Fibroblast of mammary gland (primary cell): ENCODE measurements at places on chromosomes 2 and 18.

- DNase-seq, result peak; percentile 44
Observed at GRCh38 chr2:160493227-160494028, at the start of gene RBMS1. RBMS1 (minus strand) TSS chr2:160493807; CDS start chr2:160493363, 444 bp downstream.

DNA sequence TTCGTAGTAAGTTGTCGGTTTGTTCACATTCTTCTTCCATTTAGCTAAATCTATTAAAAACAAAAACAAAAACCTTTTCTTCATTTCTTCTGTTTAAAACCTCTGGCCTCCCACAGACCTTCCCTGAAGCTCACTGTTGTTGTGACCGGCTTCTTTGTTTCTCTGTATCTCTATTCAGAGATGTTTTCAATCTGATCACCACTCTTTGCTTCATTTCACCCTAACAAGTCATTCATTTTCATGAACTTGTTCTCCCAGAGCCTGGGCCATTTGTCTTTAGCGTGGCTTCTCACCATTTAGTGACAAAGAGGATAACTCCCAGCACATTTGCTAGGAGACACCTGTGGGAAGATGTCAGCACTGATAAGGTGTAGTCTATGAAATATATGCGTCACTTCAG lies 794.2 kb downstream of the ERBB4 start:
- no peak for DNase-seq

DNA sequence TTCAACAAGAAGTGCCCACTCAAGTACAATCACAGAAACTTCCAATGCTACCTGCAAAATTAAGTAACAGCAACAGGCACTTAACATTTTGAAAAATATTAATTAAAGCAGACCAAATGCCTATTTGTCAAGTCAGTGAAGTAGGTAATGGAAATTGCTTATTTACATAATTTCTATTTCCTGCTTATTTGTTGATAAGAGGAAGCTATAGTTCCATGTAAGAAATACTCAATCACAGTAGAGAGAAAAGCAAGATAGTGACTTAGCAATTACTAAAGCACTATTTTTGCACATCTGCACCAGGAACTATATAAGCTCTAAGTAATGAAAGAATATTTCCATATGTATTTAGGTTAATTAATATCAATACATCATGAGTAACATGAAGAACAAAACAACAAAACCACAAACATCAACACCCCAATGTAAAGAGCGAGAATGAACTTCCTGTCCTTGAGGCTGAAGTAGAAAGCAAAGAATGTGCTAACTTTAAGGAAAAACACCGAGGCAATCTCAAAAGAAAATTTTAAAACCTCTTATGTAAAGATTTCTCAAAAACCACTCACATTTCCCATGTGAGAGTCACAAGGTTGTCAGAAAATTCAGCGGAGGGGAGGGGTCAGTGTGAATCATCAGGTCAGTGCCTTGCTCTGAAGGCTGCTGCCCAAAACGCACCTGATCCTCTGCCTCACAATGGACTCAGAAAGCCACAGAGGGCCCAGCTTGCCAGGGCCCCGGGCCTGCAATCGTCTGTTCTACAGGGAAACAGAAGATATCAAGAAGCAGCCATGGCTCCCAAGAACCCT lies 12.5 kb downstream of the NPC1 start:
- peak; percentile 89 for DNase-seq

- DNase-seq, result no peak
Observed at GRCh38 chr18:25799231-25799630, 291.2 kb downstream of the SS18 start.

GRCh38 chr2:150346806-150347205 lies 140.7 kb downstream of the RND3 start:
- no peak for DNase-seq

- no peak for DNase-seq
Observed at GRCh38 chr2:31920962-31921361, 89.8 kb downstream of the MEMO1 start.

- no peak for DNase-seq
Observed at GRCh38 chr2:147440734-147441133, 404.1 kb upstream of the ACVR2A start.

DNA sequence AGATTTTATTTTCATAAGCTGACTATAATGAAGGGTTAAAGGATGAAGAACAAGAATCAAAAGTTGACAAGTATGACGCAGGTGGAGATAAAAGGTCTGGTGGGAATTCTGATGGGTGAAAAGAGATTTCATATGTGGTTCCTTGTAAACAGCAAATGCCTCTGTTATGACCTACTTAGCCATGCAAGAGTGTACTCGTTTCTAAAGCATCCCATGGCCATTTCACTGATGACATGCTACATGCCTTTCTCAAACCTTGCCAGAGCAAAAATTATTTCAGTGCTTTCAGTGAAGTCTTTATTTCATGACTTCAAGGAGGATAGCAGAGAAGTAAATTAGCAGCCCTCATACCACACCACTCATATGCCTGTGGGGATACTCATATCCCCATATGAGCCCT lies 71.7 kb downstream of the FEZ2 start:
- peak; percentile 30 for DNase-seq
